ENCODE measurements at places on chromosomes 16 and 17.

DNA sequence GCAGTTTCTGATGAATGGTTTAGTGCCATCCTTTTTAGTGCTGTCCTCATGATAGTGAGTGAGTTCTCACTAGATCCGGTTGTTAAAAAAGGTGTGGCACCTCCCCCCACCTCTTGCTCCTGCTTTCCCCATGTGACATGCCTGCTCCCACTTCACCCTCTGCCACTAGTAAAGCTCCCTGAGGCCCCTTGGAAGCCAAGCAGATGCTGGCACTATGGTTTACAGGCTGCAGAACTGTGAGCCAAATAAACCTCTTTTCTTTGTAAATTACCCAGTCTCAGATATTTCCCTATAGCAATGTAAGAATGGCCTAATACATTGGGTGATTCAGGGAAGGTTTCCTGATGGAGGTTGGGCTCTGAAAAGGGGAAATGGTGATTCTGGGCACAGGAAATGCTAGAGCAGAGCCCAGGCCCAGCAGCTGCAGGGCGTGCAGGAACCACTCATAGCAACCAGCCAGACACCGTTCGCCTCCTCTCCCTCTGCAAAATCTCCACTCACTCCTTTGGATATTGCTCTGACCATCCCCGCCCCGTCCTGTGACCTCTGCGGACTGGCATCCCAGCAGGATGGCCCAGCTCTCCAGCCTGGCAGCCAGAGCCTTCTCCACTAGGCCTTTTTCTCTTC is 2.6 kb upstream of the ADORA2B start:
- DNase-seq, result no peak

DNA sequence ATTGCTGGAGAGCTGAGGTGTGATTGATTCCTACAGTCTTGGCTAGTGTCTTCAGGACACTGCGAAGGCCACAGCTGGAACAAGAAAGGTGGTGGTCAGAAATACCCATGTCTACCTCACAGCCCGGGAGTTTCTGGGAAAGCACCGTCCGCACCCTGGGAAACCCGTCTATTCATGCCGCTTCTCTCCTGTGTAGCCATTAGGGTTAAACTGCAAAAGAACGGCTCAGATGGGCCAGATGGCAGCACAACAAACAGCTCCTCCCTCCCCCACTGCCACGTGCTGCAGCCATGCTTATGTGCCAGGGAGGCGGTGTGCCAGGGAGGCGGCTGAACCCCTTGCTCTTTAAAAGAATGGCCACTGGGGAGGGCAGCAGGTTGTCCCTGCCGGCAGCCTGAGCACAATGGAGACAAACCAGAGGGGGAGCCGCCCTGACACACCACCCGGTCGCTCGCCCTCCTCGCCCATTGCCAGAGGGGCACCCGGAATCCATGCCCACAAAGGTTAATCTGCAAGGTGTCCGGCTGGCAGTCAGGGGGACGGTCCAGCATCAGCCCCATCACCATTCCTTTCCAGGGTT is 65.2 kb downstream of the CYTH1 start:
- DNase-seq, result peak; percentile 34

DNA sequence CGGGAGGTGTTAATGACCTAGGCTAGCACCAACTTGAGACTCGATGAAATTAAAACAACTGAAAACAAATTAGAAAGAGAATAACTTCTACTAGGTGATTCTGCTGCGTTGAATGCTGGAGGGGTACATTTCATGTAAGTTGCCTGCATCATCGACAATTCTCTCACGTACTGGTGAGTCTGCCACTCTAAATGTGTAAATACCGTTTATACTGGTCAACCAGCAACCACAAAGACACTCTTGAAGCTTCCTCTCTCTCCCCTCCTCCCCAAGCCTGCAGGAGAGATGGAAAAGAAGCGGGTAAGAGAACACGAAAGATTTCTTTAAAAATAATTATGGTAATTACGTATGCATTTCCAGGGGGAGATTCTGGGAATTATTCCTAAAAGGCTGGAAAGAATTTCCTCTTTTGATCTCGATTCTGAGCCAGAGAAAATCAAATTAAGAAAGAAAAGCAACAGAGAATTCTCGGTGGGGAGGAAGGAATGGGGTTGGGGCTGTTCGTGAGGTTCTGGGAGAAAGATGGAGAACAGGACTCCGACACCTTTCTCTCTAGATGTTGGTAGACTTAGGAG is 68.6 kb upstream of the MRTFB start:
- no peak for DNase-seq

DNA sequence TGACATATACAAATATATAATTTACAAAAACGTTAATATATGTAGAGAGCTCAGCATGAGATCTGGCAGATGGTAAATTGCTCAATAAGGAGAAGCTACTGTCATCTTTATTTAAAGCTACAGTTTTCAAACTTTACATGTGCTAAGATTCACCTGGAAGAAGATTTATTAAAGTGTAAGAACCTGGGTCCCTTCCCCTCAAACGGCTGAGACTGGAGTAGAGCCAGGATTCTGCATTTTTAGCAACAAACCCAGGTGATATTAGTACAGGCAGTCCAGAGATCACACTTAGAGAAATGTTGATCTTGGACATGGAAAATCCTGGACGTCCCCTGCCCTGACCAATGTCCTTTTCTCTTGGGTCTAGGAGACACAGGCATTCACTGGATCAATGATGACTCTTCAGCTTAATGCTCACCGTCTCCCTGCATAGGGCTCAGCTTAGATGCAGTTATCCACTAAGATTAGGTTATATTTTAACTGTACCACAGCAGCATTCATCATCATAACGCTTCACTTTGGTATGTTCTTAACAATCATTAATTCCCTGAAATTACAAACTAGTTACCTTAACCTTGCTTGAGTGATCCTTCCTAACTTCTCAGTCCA is 20.4 kb downstream of the CDR2 start:
- no peak for DNase-seq

GRCh38 chr17:64234961-64235360 is 28.1 kb downstream of the TEX2 start:
- DNase-seq, result no peak

DNA sequence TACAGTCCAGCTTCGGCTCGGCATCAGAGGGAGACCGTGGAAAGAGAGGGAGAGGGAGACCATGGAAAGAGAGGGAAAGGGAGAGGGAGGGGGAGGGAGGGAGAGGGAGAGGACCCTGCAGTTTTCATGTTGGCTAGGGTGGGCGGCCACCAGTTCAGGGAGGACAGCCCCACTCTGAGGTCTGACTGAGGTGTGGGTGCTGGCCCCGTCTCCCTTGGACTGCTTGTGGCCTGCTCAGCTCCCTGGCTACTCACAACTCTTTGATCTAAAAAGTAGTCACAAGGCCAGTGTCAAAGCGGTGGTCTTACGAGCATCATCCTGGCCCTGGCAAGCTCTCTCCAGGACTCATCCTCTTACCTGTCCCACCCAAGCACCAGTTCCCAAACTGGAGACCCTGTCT is 9.4 kb downstream of the COX4I1 start:
- no peak for DNase-seq

DNA sequence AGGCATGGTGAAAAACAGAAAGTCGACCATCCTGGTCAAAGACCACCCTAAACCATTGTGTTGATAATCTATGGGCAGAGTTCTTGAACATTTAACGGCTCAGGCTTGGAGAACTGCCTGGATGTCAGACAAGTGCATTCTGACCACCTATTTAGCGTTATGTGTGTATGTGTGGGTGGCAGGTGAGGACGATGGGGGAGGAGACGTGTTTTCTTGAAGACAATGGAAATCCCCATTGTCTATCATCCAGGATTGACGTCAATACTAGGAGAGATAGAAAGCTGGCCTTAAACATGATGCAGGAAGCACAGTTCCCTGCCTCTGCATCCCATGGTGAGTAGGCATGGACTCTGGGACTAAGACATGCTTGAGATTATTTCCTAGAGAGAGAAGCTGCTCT is 157.4 kb upstream of the MAF start:
- DNase-seq, result no peak

DNA sequence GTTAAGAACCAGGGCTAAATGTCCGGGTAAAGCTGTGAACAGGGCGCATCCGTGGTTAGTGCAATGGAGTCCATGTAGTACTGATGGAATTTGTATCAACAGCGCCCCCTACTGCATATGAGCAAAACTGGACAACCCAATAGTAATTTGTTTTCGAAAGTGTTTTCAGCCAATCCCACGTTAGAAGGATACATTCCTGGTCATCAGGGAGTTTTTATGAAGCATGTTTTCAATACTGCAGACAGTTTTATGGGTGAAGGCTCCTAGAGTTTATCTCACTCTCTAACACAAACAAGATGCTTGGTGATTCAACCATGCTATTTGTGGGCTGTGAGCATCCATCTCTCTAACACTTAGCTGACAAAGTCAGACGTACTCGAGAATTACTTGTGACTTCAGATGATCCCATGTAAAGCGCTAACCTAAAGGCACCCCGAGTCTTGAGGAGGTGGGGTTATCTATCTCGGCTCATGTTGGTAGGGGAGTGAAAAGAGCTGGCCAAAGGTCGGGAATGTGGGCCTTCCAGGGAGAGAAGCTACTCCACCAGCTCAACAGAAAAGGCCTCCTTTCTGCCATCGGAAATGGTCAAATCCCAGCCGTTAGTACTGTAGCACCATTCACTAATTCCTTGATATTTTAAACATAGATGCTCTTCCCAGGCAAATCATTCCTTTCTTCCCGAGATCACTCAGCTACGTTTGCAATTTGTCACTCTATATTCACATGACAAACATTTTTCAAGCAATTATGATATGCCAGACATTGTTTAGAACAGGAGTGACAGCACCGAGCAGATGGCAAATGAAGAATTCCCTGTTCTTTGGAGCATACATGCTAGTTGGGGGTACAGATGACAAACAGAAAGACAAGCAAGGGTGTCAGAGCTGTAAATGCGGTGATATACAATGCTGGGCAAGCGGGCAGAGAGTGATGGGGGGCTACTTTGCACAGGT is 46.9 kb upstream of the HNF1B start:
- peak; percentile 50 for DNase-seq

DNA sequence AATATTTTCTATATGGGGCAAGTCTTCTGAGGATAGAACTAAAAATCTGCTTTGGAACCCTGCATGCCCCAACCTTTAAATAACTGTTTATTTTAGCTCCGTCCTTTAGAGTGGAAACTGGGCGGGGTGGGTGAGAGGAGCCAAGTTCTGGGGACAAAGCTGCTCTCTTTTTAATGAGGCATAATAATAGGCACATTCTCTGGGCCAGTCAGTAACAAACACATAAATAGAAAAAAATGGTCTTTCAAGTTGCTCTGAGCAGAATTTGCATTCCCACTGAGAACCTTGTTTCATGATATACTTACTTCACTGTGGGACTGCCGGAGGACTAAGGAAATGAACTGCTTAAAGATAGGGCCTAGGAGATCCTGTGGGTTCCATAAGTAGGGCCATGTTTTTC is 51.5 kb downstream of the KNOP1 start:
- no peak for DNase-seq

- no peak for DNase-seq
These were observed 25.5 kb downstream of the TMEM235 start for GRCh38 chr17:78256707-78257591.

GRCh38 chr16:87032554-87032953 is 284.6 kb downstream of the C16orf95 start:
- no peak for DNase-seq

- DNase-seq, result no peak
These were observed 139.1 kb downstream of the SOX9 start for GRCh38 chr17:72259922-72260321.

GRCh38 chr17:1997927-1998742 is 27.0 kb downstream of the RTN4RL1 start:
- no peak for DNase-seq

- no peak for DNase-seq
These were observed 78.0 kb downstream of the MYO1D start for GRCh38 chr17:32798938-32799337.

DNA sequence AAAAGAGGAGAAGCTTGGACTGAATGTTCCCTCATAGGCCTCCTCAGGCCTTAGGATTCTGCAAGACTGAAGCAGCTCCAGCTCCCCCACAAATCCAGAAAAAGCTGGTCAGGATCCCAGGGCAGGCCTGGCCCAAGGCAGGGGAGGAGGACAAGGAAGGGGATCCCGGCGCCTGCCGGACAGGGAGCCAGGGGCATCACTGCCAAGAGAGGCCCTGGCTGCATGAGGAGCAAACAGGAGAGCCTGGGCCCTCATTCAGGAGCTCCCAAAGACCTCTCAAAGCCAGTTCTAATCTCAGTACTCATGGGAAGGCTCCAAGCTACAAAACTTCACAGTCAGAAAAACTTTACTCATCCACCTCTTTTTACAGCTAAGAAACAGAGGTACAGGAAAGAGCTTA is 67.3 kb downstream of the ZNF423 start:
- DNase-seq, result no peak

DNA sequence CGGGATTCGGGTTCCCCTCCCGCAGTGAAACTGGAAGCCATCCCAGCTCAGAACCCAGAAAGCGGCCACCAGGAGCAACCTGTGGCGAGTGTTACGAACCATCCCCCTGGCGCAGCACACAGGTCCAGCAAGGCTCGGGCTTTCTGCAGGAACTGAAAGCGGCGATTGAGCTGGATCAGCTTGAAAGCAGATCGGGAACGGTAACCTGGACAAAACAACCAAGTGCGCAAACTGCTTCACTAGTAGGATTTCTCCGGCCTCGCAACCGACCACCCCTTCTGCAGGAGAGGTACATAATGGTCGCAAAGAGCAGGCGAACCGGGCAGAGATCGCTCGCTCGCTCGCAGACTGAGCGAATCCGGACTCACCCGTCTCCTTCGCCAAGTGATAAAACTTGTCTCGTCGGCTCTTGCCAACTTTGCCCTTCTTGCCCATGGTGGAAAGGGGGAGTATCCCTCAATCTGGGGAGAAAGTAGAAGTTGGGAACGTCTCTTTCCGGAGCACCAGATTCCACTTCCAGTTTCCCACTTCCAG is 696 bp upstream of the PSMC5 start:
- no peak for DNase-seq

- no peak for DNase-seq
These were observed 26.8 kb downstream of the TBC1D16 start for GRCh38 chr17:80008848-80009247.

GRCh38 chr17:12301551-12301950 is 280.9 kb downstream of the MAP2K4 start:
- no peak for DNase-seq

DNA sequence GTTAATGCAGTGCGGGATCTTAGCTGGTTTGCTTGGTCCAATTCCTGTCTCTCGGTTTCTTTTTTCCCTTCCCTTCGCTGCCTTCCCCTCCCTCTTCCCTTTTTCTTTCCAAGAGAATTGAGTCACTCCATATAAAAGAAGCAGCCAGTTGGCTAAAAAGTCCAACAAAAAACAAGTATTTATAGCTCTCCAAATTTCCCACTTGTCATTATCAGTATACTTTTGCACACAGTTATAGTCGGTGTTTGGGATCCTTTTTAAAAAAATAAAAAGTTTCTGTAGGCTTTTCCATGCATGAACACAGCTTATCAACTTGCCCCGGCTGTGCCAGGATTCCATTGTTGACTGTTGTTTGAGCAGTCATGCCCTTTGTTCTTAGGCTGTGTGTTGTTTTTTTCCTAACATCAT is 24.9 kb downstream of the HMOX2 start:
- DNase-seq, result no peak

GRCh38 chr16:53599548-53599947 is 96.5 kb upstream of the AKTIP start:
- no peak for DNase-seq

DNA sequence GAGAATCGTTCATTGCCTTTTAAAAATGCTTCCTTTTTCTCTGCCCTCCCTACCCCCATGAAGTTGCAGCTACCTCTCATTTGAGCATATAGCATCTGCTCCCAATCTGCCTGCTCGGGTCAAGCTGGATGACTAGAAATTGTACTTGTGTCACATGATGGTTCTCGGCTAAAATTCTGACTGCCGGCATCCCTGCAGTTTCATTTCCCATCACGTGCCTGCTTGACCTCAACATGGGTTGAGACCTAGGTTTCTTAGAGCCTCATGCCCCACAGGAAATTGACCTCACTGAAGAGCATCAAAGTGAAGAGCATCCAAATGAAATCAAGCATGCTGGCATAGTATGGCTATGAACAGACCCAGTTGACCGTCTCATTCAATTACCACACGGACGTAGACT is 581.6 kb upstream of the PSMD7 start:
- no peak for DNase-seq
